ENCODE measurements at places on chromosomes 12 and 14.

- DNase-seq = no peak
Observed at GRCh38 chr12:87338681-87339080, 690.5 kb downstream of the C12orf50 start.

DNA sequence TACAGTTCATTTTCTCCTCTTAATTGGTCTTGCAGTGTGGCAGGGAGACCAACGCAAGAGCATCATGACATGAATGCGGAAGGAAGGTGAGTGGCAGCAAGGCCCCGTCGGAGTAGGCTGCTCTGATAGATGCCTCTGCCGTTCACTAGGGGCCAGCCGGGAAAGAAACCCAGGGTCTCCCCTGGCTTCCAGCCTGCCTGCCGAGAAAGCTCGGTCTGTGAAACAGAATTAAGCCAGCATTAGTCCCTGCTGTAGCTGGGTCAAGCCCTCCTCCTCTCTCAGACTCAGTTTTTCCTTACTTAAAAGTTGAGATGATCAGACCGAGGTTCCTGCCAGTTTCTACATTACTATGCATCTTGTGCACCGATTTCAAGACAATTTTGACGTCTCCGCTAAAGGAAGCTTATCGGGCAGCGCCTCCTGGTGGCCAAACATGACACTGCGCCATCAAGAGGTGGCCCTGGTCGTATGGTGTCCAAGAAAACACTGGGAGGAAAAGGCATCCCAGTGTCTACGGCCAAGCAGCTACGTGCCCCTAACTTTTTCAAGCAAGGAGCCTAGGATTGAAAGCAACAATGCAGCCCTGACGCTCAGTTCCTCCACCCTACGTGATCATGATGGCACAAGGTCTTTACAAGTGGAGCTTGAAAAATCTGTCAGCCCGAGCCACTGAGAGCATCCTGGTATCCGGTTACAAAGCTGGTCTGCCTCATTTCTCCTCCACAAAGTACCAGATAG, 131.6 kb downstream of the KSR2 start:
- DNase-seq = peak; percentile 72

- DNase-seq = peak; percentile 53
Observed at GRCh38 chr12:25034676-25035075, 85.8 kb upstream of the BCAT1 start.

- DNase-seq = no peak
Observed at GRCh38 chr12:109808876-109809646, 24.1 kb downstream of the TRPV4 start.

DNA sequence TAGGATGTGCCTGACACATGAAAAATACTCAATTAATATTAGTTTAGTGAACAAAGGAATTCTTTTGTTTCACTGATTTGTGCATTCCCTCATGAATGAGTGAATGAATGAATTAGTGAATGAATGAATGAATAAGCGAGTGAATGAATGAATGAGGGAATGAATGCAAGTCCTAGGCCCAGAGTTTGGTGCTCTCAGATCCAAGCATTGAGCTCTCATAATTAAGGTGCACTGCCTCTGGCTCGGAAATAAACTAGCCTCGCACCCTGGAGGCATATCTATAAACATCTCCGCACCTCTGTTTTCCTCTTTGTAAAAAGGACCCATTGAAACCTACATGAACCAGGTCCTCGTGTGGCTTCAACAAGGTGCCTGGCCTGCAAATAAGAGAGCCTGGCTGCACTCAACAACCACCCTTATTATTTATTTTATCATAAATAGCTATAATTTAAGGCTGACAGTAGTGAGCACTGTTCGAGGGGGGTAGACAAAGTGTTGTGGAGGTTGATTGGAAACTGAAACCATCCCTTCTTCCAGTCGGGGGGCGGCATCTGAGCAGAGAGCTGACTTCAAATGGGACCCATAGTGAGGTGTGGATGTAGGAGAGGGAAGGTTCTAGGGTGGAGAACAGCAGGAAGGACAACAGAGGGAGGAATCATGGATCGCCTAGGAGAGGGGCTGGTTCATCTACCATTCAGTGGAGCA, 316.8 kb downstream of the BCL11B start:
- DNase-seq = no peak

DNA sequence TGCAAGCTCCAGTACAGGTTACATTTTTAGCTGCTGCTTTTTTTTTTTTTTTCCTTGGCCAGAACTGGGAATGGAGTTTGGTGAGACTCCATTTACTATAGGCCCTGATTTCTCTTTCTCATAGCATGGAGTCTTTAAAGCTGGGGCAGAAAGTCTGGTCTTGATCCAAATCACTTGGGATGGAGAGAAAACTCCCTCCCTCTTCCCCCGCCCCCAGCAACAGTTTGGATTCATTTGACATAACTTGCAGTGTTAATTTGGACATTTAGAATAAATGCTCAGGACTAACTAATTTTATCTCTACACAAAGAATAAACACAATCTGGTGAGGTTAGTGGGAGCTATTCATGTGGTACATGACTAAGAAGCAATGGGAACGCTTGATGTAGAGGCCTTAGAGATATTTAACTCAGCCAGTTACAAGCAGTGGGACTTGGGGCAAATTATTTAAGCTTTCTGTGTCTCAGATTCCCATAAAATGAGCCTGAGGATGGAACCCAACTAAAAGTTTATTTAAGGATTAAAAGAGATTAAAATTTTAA, 107.3 kb upstream of the ARHGAP5 start:
- DNase-seq = no peak

DNA sequence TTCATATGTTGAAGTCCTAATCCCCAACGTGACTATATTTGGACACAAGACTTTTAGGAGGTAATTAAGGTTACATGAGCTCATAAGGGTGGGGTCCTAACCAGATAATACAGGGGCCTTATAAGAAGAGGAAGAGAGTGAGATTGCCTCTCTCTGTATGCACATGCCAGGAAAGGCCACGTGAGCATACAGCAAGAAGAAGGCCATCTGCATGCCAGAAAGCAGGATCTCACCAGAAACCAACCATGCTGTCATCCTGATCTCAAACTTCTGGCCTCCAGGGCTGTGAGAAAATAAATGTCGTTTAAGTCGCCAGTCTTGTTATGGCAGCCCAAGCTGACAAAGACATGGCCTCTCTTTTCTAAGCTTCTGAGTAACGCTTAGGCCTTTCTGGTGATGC, 69.0 kb upstream of the GPHB5 start:
- peak; percentile 53 for DNase-seq

- no peak for DNase-seq
Observed at GRCh38 chr14:104268725-104269436, 130.5 kb downstream of the KIF26A start.

DNA sequence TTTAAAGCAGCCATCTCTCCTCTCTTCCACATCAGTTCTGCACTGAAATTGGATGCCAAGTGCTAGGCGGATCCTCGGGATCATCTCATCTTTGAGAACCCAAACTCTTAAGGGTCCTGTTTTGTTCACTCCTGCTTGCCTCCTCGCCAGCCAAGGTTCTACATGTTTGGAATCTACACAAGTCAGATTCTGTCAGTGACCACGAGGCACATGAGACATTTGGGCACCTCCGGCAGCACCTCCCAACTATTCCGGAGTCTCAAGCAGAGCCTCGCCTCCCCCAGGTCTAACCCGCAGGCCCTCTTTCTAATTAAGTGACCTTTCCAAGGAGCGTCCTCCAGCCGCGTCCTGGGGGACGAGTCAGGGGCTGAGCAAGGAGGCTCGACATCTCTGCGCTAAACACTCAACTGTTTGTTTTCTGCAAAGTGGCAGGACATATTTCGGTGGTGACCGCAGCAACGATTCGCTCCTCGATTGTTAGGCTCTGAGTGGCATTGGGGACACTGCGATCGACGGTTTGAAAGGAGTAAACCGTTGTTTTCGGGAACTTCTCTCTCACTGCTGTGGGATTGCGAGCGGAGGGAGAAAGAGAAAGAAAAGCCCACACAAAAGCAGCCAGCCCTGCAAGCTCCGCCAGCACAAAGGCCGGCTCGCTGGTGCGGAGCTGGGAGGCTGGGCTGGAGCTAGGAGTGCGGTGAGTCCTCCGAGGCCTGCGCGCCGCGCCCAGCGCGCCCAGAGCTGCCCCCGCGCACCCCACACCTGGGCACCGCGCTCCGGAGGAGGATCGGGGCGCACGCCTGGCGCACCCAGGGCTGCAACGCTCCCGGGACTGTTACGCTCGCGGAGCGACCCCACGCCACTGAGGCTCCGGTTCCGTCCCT, 640 bp downstream of the ARMH4 start:
- DNase-seq = peak; percentile 38

DNA sequence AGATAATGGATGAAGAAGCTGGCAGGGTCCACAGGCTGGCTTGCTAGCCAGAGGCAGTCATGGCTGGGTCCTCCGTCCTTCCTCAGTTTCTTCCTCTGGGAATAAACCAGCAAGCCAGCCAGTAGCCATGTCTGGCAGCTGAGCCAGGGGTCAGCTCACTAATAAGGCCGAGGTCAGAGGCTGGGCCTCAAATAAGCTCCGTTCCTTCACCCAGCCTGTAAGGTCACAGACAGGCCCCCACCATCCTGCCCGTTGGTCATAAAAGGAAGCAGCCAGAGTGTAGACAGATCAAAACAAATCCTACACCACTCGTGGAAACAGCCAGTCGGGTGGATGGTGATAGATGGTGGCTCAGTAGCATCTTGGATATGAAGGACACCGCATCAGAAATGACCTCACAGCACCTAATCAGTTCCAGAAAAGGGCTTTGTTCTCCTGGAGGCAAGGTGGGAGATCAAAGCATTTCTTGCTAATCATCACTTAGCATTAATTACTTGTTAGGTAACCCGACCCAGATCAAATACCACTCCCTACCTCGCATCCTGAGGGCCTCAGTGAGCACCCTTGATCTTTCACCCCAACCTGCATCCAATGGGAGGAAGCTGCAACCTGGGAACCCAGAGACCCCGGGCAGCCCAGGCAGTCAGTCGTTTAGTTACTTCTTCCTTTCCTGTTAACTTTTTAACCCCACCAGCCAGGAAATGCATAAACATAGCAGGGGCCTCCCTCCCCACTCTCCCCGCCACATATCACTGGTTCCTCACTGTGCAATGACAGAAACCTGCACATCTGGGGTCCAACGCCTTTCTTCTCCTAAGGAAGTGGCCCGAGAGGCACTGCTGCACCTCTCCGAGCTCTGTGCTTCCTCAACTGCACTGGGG, 90.2 kb downstream of the KDM2B start:
- DNase-seq = no peak

DNA sequence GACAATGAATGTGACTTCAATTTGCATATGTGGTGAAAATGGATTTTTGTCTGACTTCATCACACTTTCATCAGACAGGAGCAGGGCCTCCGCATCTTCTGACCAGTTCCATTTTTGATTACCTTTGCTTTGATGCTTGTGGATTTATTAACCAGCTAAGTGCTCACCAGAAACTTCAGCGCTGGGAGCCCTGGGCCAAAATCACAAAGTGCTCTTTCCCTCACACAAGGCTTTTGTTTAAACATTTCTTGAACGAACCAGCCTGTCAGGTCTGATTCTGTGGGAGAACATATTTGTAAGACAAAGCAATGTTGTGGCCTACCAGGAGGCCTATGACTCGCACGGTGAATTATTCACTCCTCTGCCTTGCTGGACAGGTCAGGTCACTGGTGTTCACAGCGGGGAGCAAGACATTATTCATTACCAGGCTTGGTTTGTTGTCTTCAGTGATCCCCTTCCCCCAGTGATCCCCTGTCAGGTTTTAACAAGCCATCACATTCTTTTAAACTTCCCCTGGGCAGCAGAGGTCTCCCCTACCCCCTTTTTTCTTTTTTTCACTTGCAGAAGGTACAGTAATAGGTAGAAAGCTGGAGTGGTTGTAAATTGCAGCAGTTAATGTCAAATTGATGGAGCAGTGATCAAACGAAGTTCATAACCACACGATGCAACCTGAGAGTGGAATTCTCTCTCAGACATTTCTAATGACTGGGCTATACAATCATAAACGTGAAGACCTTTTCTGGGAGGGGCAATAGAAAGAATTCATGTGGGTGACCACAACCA, 167.5 kb upstream of the PRICKLE1 start:
- DNase-seq = peak; percentile 95

- DNase-seq = no peak
Observed at GRCh38 chr14:50025776-50026175, 90.6 kb downstream of the VCPKMT start.

- DNase-seq = peak; percentile 37
Observed at GRCh38 chr14:77141214-77142004, at the start of gene ZDHHC22. Gene ZDHHC22 (minus strand): TSS chr14:77141791. CDS start chr14:77139738, 2,053 bp downstream.

GRCh38 chr12:76895796-76896195, 17.0 kb upstream of the CSRP2 start:
- DNase-seq = no peak

DNA sequence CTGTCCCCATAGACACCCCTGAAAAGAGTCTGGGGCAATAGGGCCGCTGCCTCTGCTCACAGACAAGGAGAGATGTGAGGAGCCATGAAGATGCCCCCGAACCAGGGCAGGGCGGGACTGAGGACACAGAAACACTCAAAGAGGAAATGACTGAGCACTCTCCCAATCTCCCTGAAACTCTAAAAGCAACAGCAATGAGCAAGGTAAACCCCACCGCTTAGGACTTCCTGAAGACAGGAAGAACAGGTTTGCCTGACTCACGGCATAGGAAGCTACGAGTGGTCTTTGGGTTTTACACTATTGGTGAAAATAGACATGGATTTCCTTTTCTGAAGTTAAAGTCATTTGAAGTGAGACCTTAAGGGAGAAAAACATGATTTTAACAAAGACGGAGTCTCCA, 32.5 kb downstream of the STX2 start:
- no peak for DNase-seq

DNA sequence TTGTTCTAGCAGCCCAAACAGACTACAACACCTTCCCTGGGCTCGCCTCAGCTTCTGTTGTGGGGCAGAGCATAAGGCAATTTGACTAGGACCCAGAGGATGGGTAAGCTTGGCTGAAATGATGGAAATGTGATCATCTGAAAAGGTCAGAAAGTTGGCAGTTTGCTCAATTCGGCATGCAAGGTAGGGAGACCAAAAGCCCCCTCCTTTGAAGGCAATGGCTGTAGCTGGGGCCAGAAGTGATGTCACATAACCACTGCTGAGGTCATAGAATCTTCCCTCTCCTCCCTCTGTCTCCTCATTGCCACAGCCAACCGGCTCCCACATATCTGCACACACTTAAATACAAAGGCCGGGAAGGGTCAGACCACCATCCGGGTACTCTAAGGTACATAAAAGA, at the start of gene TPPP2:
TPPP2 (plus strand) TSS at position 301 of the 400 bp plus-strand sequence. CDS start 365 bp downstream, outside the sequence.
- DNase-seq = no peak

GRCh38 chr12:89566615-89567014, 40.8 kb upstream of the POC1B start:
- DNase-seq = no peak

DNA sequence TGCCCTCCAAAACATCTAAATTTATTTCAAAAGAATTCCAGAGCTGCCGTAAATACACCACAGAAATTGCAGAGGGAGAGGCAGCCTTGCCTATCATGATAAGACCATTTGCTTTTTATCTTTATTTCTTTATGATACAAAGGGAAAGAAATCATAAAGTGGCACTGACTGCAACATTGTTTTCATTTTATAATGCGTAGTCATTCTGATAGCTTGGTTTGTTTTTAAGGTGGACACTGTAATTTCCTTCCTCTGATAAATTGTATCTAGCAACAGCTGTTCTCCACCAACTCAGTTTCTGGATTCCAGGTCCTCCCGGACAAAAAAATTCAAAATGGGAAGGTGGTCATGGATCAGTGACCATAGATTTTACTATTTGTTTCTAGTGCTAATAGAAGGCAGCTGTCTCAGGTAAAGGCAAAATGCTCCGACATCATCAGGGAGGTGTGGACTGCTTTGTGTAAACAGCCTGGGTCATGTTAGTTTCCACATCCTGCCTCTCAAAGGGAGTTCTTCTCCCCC, 623 bp upstream of the TSPAN8 start:
- no peak for DNase-seq
